ENCODE measurements at places on chromosomes 1 and 21. TPM values are rescaled to one million over a fixed set of nuclear protein-coding genes. Genes with fewer than 3 reads are reported as not detected.

RAP1GAP gene
- 0.54 TPM for total RNA-seq

CYP4A11 gene
- not detected for total RNA-seq

DPH5 gene
- 45.2 TPM for total RNA-seq

FAM131C gene
- not detected for total RNA-seq

MSH4 gene
- total RNA-seq: 1.4 TPM

IL10 gene
- total RNA-seq: 2.8 TPM

ENO1 gene
- total RNA-seq: 837 TPM

SPRR5 gene
- total RNA-seq: not detected

EVA1B gene
- total RNA-seq: 1.2 TPM

LCE2C gene
- total RNA-seq: not detected

RORC gene
- total RNA-seq: not detected

INKA2 gene
- 2.1 TPM for total RNA-seq

ZFP69 gene
- total RNA-seq: 4.5 TPM

HUNK gene
- 1.5 TPM for total RNA-seq

CDCA8 gene
- 1.9 TPM for total RNA-seq

CLEC20A gene
- 2.9 TPM for total RNA-seq

CD48 gene
- total RNA-seq: 200 TPM

SPATA45 gene
- total RNA-seq: not detected

GOLT1A gene
- total RNA-seq: not detected

MPL gene
- not detected for total RNA-seq

VCAM1 gene
- total RNA-seq: not detected

All from activated B cell treated with CpG ODN at 0.5 μM for 24 hours (primary cell).